ENCODE measurements at places on chromosomes 1 and 21.

DNA sequence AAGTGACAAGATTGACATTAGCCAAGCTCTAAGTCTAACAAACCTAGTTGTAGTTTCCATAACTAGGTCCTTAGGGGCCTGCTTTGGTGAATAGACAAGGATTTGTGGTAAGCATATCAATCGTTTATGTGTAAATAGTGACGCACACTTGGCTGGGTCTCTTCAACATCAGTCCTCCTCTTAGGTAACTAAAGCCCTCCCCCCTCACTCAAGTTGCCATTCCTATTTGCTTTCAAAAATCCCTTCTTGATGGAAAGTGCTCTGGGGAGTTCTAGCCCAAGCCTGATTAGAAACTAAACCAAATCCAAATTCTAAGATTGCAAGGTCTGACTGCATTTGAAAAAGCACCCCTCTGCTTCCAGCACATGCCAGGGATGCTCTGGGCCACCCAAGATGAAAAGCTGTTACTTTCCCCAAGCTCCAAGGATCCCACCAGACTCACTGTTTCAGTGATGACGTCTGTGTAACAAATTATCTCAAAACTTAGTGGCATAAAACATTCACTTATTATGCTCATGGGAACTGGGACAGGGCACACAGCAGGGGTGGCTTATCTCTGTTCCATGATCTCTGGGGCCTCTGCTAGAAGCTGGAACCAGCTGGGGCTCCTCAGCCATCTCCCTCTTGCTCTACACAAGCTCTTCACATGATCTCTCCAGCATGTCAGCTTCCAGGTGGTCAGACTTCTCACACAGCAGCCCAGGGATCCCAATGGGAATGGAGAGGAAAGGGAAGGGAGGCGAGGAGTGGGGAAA is 74.1 kb downstream of the RRAGC start:
- no peak for DNase-seq

- DNase-seq = no peak
Measured at GRCh38 chr1:71839876-71840275, 442.5 kb downstream of the NEGR1 start.

- no peak for DNase-seq
Measured at GRCh38 chr21:34986561-34987500, 62.3 kb downstream of the RUNX1 start.

DNA sequence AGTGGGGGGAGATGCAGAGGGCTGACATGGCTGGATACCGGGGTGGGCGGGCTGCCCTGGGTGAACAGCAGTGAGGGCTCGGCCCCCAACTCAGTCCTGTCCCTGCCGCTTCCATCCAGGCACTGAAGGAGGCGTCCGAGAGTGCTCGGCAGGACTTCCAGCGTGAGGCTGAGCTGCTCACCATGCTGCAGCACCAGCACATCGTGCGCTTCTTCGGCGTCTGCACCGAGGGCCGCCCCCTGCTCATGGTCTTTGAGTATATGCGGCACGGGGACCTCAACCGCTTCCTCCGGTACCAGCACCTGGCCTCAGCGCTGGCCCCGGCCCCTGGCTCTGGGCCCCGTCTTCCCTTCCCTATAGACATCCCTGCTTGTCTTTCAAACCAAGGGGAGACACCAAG is 15.6 kb downstream of the NTRK1 start:
- no peak for DNase-seq

GRCh38 chr1:156062189-156062588 is 1.2 kb downstream of the RAB25 start:
- no peak for DNase-seq

DNA sequence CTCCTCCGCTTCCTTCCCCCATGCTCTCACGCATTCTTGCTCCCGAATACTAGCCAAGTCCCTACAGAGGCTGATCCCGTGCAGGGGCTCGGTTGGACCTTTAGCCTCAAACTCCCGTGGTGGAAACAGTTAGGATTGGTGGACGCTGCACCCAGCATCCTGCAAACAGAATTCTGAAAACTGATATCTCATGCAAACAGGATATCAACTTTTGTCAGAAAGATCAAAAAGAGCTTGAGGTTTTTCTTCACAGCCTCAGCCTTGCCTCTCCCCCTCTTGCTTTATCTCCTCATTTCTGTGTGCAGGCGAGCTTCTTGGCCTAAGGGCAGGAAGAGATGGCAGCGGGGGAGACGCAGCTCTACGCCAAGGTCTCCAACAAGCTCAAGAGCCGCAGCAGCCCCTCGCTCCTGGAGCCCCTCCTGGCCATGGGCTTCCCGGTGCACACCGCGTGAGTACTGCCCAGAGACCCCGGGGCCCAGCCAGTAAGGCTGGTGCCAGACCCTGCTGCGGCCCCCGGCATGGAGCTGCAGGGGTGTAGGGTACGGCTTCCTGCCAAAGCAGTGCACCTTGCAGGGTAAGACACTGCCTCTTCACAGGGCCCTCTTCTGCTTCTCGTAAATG is at the start of gene UBASH3A:
UBASH3A (plus strand) TSS at position 292 of the 621 bp plus-strand sequence; CDS start at position 336, 44 bp downstream.
- no peak for DNase-seq

GRCh38 chr1:159750621-159751020 is 30.1 kb upstream of the DUSP23 start:
- no peak for DNase-seq

DNA sequence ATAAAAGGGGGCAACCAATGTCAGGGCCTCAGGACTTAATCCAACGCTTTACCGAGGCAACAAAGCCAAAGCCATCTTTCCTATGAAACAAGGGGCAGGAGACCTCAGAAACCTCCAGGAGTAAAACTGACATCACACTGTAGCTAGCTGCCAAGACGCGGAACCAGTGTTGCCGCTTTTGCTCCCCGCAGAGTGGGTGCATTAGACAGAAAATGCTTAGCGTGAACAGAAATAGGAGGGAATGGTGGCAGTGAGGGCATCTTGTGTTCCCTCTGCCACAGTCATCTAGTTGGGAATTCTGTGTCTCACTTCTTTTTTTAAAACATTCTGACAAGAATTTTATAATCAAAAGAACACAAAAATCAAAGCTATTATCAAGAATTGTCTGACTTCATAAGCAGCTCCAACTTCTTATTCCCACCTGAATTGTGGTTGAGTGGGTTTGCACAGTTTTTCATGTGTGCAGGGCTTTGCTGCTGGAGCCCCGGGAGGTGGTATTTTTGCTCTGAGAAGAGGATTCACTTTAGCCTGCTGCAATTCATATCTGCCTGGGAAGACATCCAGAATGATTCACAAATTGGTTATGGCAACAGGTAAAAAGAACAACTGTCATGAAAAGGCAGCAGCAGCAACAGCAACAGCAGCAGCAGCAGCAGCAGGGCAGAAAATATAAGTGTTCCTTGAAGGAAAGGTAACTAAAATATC is 82.2 kb upstream of the DIRAS3 start:
- DNase-seq = no peak

GRCh38 chr1:152109998-152110294 is 5.3 kb downstream of the TCHH start:
- DNase-seq = no peak

Measured in NCI-H446 (cell line).